ENCODE measurements at places on chromosomes 1 and 21. TPM values are rescaled to one million over a fixed set of nuclear protein-coding genes. Genes with fewer than 3 reads are reported as not detected.

Gene HTR1D
- not detected for total RNA-seq

Gene SPATA21
- 0.35 TPM for total RNA-seq

Gene VPS45
- total RNA-seq: 41.1 TPM

Gene RCSD1
- 130 TPM for total RNA-seq

Gene DISP1
- total RNA-seq: 6.0 TPM

Gene ANGPTL1
- not detected for total RNA-seq

Gene NCDN
- 10.7 TPM for total RNA-seq

Gene TMEM52
- total RNA-seq: not detected

Gene PIGK
- 25.4 TPM for total RNA-seq

Gene RUNX3
- 630 TPM for total RNA-seq

Gene CHI3L2
- 21.1 TPM for total RNA-seq

Gene TRAPPC10
- total RNA-seq: 232 TPM

Gene TENT5C
- total RNA-seq: 109 TPM

Gene SPRR2G
- total RNA-seq: not detected

Gene BTBD19
- 4.9 TPM for total RNA-seq

Gene RAD54L
- total RNA-seq: 1.8 TPM

Gene HES5
- total RNA-seq: not detected

Gene KAZN
- total RNA-seq: 2.0 TPM

All from natural killer cell (primary cell).